Activated CD4-positive, alpha-beta T cell treated with anti-CD3 and anti-CD28 coated beads, Interleukin-2, amount 50 U/mL, for 1 hour (primary cell): ENCODE measurements at places on chromosomes 12 and 14.

DNA sequence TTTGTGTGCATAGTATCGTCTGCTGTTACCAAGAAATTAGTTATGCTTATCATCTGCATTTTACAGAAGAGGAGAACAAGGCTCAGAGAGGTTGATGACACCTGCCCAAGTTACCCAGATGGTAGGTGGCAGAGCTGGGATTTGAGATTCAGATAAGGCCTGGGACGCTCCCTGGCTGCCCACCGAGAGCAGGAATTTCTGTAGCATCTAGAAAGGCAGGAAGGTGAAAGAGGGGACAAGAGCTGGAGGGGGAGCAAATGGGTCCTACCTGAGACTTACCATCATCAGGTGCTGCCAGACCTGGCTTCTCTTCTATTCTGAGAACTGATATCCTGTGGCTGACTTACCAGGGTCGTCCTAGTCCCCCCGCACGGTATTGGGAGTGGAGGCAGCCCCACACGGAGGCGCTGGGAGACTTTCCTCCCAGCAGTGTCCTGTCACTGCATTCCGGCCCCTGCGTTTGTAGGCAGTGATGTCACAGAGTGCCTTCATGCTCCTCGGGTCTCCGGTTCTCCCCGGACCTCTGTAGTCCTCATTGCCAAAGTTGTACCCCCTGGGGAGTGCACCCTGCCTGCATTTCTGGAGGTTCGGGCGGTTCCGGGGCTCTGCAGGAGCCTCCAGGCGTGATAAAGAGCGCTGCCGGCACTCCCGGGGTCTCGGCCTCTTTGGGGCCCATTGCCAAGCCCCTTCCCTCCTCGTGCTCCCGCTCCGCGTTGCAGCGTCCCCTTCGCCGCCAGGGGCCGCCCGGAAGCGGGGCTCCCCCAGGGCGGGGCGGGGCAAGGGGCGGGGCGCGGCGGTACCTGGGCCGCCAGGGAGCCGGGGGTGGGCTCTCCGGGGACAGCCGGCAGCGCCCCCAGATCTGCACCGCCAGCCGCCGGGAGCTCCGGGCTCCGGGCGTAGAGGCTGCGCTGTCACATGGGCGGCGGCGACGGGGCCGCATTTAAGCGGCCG lies at the start of gene CABP1:
TSS of gene CABP1 (plus strand) at position 856 of the 951 bp plus-strand sequence. CDS start at position 916, 60 bp downstream.
- peak; percentile 63 for DNase-seq

- no peak for DNase-seq
Observed at GRCh38 chr12:64030155-64030554, 185.7 kb downstream of the SRGAP1 start.

GRCh38 chr12:98418357-98419075 lies 96.9 kb upstream of the TMPO start:
- no peak for DNase-seq

DNA sequence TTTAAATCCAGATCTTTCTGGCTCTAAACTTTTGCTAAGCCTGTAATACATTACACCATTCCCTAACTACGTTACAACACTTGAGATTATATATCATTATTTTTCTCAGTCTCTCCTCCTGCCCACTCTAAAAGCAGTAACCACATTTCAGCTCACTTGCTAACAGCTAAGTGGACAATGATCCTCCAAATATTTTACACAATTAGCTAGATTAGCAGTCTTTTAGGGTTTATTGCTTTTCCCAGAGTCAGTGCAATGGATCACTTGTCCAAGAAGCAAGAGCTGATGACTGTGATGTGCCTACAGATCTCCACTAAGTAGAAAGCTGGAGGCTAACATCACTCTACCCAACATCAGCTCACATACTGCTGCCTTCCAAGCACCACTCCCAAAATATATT lies 17.6 kb downstream of the CPNE8 start:
- DNase-seq, result no peak

GRCh38 chr14:63893701-63894458 lies 41.1 kb downstream of the SYNE2 start:
- no peak for DNase-seq

- no peak for DNase-seq
Observed at GRCh38 chr12:25615119-25615518, 62.0 kb upstream of the LMNTD1 start.

- no peak for DNase-seq
Observed at GRCh38 chr12:107593713-107594381, 91.8 kb upstream of the PWP1 start.

DNA sequence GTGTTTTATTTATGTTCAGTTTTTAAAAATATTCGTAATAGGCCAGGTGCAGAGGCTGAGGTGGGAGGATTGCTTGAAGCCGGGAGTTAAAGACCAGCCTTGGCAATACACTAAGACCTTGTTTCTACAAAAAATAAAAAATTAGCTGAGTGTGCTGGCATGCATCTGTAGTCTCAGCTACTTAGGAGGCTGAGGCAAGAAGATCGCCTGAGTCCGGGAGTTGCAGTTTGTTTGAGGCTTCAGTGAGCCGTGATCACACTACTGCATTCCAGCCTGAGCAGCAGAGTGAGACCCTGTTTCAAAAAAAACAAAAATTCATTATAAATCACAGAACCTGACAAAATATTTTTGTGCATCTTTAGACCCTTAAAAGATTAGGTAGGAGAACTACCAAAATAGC lies 240.1 kb upstream of the ARHGAP5 start:
- no peak for DNase-seq

GRCh38 chr12:104701756-104702155 lies 245.0 kb downstream of the CHST11 start:
- DNase-seq, result no peak

GRCh38 chr12:15648558-15648957 lies 140.6 kb downstream of the EPS8 start:
- no peak for DNase-seq

DNA sequence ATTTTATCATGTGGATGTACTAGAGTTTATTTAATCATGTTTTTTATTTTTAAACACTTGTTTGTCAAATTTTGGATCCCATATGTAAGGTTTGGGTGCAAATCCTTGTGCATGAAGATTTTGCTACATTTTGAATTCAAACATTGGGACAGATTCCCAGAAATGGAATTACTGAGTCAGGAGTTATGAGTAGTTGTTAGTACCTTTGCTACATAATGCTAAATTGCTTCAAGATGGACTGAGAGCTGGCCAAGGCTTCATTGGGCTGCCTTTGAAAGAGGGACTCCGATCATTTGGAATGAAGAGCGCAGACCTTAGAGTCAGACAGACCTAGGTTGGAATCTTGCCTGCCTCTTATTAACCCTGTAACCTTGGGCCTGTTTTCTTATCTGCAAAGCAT lies 154.9 kb upstream of the PWP1 start:
- DNase-seq, result no peak

DNA sequence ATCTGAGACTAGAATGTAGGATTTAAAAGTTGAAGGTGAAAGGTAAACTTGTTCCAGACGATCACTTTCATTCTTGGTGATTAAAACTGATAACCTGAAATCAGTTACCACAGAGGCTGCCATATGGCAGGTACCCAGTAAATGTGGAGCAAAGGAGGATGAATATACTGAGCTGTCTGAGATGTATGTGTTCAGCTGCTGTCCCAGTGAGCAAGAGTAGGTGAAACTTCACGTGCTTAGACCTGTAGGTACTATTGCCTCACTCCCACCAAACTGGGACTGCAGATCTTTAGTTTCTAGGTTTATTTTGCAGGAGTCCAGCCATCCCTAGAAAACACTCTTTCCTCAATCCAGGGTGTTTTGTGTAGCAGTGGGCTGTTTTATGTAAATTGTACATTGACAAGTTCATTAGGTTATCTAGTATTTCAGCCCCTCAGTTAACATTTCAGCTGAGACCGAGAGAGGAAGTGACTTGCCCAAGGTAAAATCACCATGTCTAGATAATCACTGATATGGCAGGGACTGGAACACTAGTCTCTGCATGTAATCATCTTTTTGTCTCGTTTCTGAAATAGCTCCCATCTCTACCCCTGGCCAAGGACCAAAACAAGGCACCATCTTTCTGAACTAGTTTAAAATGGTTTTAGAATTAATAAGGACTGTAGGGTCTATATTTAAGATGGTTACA lies 62.7 kb downstream of the ATG14 start:
- DNase-seq, result no peak

- no peak for DNase-seq
Observed at GRCh38 chr12:30417697-30418231, 277.9 kb downstream of the IPO8 start.

DNA sequence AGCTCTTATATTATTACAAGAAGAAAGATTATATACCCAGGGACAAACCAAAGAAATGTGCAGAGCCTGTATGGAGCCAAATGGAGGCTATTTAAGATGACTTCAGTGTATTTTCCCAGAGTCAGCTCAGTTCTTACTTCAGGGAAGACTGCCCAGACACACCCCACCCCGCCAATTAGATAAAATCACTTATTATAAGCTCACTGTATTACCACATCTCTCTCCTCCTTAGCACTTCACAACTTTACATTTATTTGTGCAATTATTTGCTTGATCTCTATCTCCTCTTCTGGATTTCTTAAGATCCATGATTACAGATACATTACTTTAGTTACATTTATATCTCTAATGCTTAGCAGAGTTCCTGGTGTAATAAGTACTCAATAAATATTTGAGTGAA lies 24.7 kb upstream of the WDR89 start:
- no peak for DNase-seq

DNA sequence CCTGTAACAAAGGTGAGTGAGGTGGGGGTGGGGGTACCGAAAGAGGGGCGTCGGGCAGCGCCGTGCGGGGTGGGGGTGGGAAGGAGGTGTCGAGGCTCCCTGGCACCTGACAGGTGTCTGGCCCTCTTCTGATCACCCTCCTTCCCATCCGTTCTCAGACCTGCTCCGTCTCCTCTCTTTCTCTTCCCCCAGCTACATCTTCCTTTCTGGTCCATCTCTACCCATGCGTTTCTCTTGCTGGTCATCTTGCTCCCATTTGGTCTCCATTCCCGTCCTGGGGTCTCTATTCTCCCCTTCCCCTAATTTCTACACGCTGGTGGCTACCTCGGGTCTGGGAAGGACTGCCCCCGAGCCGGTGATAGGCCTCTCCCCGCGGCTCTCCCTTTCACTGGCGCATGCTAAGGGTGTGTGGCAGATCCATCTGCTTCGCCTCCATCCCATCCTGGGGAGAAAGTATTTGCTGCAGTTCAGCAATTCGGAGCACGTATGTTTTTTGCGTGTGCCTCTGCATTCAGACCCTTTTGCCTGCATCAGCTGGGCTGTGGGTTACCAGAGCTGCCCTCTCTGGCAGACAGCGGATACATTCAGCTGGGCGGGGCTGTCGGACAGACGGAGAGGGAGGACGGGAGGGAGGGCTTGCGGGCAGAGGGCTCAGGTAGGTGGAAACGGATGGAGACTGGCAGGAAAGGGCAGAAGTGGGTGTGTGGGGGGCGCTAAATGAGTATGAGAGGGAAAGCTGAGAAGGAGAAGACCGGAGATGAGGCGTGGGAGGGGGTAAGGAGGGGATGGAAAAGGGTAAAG lies 730 bp downstream of the CLSTN3 start:
- peak; percentile 44 for DNase-seq

DNA sequence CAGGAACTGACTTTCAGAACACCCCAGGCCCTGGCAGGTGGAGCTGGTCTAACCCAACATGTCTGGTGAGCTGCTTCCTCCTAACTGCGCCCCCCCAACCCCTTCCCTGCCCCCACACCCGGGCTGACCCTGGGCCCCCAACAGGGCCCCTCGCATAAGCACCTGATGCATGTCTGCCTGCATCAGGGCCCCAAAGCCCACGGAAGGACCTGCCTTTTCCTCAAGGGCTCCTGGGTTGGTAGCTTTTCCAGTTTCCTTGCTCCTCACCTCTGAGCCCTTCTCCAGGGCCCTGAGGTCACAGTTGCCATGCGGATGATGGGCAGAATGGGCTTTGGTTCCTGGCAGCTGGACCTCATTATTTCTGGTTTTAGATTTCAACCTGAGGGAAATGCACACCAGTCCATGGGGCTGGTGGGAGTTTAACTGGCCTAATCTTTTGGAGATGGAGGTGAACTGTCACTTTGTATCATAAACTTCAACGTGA lies 18.5 kb downstream of the TESC start:
- no peak for DNase-seq

- DNase-seq, result no peak
Observed at GRCh38 chr14:99604766-99605298, 825 bp upstream of the CCDC85C start.

- DNase-seq, result no peak
Observed at GRCh38 chr12:2396448-2396871, 343.7 kb downstream of the CACNA1C start.

DNA sequence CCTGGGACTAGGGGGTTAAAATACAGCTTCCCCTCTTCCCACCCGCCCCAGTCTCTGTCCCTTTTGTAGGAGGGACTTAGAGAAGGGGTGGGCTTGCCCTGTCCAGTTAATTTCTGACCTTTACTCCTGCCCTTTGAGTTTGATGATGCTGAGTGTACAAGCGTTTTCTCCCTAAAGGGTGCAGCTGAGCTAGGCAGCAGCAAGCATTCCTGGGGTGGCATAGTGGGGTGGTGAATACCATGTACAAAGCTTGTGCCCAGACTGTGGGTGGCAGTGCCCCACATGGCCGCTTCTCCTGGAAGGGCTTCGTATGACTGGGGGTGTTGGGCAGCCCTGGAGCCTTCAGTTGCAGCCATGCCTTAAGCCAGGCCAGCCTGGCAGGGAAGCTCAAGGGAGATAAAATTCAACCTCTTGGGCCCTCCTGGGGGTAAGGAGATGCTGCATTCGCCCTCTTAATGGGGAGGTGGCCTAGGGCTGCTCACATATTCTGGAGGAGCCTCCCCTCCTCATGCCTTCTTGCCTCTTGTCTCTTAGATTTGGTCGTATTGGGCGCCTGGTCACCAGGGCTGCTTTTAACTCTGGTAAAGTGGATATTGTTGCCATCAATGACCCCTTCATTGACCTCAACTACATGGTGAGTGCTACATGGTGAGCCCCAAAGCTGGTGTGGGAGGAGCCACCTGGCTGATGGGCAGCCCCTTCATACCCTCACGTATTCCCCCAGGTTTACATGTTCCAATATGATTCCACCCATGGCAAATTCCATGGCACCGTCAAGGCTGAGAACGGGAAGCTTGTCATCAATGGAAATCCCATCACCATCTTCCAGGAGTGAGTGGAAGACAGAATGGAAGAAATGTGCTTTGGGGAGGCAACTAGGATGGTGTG lies 1.9 kb downstream of the GAPDH start:
- DNase-seq, result no peak

GRCh38 chr12:29354954-29355353 lies 26.0 kb downstream of the ERGIC2 start:
- DNase-seq, result no peak

DNA sequence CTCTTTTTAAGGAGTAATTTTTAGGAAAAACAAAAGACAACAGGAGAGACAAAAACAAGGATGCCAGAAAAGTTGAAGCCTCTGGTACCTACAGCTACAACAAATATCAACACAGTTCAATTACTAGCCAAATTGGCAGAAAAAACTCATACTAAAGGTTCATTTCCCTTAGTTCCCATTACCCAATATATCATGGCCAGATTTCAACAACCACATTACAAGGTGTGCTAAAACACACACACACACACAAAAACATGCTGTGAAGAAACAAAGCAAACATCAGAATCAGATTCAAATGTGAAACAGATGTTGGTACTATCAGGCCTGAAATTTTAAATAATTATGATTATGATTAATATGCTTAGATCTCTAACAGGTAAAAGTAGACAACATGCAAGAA lies 272.7 kb upstream of the CLEC14A start:
- no peak for DNase-seq

GRCh38 chr12:51661836-51662235 lies 70.8 kb downstream of the SCN8A start:
- DNase-seq, result no peak
